ENCODE measurements at places on chromosomes 7 and 10.

DNA sequence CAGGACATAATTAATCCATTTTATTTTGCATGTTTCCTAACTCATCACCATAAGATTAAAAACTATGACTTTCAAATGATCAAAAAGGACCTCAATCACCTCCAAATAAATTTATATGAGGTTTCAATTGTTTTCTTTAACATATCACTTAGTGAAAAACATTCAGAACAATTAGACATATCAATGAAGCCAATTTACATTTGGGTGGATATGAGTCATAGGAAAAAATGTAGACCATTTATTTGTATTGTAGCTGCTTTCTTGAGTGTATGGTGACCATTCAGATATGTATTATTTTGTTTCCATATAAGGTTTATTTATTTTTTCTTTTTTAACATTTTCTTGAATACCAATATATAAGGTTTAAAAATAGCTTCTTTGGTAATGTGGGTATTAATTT is 13.3 kb upstream of the EXOC6 start:
- no peak for DNase-seq

- no peak for DNase-seq
These were observed 834.9 kb downstream of the GRID1 start for GRCh38 chr10:85531706-85532105.

DNA sequence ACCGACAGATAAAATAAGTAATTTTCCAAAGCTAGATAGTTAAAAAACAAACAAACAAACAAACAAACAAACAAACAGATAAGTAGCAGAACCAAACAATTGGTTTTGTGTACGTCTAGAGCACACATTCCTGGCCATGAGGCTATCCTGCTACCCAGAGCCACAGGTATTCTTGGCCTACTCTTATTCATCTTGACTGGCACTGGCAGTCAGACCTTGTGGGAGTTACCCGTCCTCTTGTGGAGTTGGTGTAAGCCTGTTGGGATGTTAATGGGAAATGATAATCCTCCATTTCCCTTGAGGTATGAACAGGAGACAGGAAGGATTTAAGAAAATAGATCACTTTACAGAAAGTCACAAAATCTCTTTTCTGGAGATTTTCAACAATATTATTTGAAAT is 142.4 kb upstream of the MEOX2 start:
- no peak for DNase-seq

DNA sequence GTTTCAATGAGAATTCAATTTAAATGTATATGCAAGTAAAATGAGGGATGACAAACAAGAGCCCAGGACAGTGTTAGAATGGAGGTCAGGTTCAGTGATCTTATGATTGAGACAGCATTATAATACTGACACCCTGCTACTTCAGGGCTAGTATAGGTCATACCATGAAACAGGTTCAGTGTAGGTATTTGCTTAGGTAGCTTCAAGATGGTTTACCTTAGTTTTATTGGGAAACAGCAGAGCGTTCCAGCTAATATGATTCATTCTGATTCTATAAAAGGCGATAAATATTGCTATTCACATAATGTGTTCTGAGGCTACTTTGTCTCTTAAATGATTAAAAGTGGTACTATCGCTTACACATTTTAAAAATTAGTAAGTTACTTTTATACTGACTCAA is 203.3 kb downstream of the PPP1R9A start:
- DNase-seq, result no peak

- no peak for DNase-seq
These were observed 116.8 kb downstream of the ARID5B start for GRCh38 chr10:62018131-62018911.

GRCh38 chr7:105990141-105990540 is 27.1 kb downstream of the CDHR3 start:
- no peak for DNase-seq

- no peak for DNase-seq
These were observed 25.5 kb downstream of the ZNF713 start for GRCh38 chr7:55912748-55913158.

DNA sequence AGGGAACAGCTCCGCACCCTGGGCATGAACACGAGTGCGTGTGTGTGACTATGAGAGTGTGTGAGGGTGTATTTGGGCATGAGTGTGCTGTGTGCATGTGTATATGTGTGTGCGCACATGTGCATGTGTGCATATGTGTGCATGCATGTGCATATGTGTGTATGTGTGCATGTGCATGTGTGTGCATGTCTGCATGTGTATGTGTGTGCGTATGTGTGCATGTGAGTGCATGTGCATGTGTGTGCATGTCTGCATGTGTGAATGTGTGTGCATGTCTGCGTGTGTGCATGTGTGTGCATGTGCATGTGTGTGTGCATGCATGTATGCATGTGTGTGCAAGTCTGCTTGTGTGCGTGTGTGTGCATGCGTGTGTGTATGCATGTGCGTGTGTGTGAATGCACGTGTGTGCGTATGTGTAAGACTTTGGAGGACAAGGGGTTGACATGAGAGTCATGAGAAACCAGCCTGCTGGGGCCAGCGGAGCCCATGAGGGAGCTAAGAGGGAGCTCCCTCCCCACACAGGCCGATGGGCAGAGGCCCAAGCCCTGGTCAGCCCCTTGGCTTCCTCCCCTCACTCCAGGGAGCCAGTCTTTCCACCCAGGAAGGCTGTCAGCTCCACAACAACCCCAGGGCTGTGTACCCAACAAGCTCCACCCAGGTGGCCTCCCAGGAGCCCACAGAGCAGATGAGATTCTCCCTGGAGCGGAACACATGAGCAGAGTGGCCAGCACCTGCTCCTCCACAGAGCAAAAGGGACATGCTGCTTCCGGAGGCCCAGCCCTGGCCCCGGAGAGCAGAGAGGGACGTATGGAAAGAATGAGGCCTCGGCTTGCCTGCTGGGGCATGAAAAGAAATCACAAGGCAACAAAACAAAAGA is 142.5 kb upstream of the PPP2R2D start:
- no peak for DNase-seq

DNA sequence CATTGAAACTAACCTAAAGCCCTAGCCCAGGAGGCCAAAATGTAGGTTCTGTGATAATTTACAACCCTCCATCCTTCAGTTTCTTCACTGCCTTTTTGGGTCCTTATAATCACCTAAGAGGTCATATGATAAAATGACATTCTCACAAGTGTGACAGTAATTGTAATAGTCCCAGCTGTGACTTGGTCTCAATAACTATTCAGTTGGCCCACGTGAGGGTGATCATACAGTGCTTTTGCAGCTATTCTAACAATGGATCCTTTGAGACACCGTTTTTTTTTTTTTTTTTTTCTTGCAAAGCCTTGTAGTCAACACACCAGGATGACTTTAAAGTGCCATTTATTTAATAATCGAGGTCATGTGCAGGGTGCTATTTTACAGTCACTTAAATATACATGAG is 760.0 kb downstream of the PHTF2 start:
- no peak for DNase-seq

- DNase-seq, result no peak
These were observed 135.0 kb upstream of the PDLIM1 start for GRCh38 chr10:95425592-95426465.

DNA sequence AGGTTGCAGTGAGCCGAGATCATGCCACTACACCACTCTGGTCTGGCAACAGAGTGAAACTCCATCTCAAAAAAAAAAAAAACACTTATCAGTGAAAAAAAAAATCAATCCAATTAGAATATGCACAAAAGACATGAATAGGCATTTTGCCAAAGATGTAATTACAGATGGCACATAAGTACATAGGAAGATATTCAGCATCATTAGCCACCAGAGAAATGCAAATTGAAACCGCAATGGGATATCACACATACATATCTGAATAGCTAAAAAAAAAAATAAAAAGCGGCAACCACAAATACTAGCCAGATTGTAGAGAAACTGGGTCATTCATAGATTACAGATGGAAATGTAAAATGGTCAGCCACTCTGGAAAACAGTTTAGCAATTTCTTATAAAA is 1310.8 kb downstream of the XPNPEP1 start:
- DNase-seq, result no peak

GRCh38 chr10:97601268-97602215 is 12.0 kb downstream of the C10orf62 start:
- no peak for DNase-seq

- DNase-seq, result no peak
These were observed 42.4 kb upstream of the ASAH2 start for GRCh38 chr10:50293513-50294313.

- DNase-seq, result no peak
These were observed 4.4 kb downstream of the LDB1 start for GRCh38 chr10:102115775-102116174.

DNA sequence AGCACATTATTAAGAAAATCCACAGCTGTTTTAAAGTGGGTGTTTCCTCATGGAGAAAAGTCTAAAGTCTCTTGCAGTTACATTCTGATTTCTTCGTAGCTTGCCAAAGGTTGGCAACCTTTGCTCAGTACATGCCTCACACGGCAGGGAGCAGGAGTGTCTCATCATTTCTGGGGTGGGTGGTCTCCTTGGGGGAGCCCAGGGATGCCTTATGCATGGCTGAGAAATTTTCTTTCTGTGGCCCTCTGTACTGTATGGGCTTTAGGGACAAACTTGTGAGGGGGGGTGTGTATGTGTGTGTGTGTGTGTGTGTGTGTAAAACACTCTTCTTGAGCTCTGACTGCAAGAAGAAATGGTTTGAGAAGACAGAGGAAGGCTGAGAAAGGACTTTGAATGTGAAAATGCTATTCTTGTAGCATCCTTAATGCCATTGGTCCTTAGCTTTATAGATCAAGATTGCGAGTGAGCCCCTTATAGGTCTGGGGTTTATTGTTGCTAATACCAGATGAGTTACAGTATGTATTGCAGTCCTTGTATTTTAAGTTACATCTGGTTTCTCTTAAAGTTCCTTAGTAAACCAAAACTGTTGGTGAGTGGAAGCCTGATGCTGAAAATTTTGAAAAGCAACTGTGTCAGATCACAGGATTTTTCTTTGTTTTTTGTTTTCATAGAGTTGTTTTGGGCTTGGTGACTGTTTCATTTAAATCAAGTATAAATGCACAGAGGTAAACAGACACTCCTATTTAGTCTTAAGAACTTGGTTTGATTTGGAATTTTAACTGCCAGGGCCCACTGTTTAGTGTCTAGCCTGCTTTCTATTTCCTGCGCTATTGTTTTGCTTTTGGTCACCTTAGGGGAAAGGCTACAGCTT is 242.0 kb downstream of the BICC1 start:
- no peak for DNase-seq

DNA sequence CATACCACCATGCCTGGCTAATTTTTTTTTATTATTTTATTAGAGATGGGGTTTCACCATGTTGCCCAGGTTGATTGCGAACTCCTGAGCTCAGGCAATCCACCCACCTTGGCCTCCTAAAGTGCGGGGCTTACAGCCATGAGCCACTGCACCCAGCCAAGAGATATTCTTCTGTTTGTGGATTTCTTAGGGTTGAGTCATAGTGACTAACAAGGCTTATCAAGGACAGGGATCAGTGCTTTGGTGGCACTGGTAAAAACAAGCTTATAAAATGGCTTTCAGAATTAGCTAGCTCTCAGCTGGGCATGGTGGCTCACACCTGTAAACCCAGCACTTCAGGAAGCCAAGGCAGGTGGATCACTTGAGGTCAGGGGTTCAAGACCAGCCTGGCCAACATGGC is 122.4 kb downstream of the ZNF248 start:
- no peak for DNase-seq

DNA sequence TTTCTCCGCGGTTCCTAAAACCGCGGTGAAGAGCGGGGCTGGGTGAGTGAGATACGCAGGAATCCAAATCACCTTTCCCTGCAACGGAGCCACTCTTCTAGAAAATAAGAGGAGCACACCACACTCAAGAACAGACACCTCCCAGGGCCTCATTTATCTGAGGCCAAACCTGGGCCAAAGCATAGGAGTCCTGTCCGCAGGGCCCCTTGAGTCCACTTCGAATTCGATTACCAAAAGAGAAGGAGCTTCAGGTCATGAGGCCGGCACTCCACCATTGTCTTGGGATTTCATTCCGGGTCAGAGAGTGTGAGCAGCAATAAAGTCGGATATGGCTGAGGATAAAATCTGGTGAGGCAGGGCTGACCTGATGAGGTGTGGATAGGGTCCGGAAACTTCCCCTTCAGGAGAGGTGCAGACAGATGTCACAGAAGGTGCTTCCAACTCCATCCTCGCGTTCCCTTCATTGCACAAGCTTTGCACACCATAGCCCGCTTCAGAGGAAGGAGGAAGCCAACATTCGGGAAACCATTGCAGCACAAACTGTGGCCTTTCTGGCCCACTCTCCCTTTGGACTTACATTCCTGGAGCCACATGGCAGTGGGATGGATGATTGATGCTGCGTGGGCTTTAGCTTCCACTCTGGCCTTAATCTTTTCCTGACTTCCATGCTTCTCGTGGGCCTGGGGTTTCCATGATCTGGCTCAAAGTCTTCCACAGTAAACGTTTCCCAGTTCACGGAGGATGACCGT is 27.2 kb upstream of the ZNF273 start:
- DNase-seq, result no peak

GRCh38 chr10:102710609-102711008 is 3.6 kb downstream of the ARL3 start:
- no peak for DNase-seq

All from endothelial cell (in vitro differentiated cells).